Mammary epithelial cell (primary cell): ENCODE measurements at places on chromosomes 12 and 14.

GRCh38 chr14:74302152-74302628 is 544 bp downstream of the ABCD4 start:
- DNase-seq = peak; percentile 47

DNA sequence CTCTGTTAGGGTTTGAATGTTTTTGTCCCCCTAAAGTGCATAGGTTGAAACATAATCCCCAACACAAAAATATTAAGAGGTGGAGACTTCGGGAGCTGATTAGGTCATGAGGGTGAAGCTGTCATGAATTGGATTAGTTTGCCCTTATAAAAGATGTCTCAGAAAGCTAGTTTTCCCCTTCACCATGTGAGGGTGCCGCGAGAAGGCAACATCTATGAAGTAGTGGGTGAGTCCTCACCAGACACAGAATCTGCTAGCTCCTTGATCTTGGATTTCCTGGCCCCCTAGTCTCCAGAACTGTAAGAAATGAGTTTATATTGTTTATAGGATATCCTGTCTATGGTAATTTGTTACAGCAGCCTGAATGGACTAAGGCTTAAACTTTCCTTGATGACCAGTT is 301.5 kb upstream of the ATP2B1 start:
- DNase-seq = peak; percentile 32

DNA sequence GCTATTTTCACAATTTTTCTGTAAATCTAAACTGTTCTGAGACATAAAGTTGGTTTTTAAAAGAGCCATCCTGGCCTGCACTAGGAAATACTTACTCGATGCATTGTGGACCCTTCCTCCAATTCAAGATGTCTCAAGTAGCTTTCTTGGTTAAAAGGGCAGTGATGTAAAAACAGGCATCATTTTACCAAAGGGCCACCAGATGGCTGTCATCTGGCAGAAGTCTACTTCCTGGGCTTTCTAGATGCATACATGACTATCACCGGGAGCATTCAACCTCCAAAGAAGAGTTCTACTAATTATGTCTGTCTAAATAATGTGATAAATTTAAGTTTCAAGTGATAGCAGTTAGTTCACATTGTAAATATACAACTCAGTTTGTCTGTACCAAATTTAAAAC is 96.8 kb upstream of the FRMD6 start:
- no peak for DNase-seq

DNA sequence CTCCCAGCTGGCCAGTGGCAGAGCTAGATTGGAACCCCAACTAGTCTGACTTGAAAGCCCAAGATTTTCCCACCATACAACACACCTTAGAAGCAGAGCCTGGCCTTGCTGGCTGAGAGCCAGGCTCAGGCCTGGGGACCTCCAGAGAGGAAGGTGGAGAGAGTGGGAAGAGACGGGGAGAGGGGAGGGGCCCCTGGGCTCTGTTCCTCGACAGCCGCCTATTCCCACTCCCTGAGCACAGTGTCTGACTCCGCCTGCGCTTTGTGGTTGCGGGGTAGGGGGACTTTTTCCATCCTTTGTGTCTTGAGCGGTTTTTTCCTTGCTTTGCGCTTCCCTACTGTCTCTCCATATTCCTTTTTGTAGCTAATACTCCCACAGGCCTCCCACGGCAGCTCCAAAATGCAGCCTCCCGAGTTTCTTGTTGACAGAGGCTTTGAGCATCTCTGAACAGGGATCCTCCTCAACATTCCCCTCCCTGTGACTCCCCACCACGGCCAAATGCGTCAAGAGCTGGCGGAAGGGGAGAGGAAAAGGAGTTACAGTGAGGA is 4.0 kb upstream of the KCNH3 start:
- DNase-seq = no peak

- DNase-seq = no peak
These were observed 17.9 kb downstream of the FAM181A start for GRCh38 chr14:93945070-93945399.

DNA sequence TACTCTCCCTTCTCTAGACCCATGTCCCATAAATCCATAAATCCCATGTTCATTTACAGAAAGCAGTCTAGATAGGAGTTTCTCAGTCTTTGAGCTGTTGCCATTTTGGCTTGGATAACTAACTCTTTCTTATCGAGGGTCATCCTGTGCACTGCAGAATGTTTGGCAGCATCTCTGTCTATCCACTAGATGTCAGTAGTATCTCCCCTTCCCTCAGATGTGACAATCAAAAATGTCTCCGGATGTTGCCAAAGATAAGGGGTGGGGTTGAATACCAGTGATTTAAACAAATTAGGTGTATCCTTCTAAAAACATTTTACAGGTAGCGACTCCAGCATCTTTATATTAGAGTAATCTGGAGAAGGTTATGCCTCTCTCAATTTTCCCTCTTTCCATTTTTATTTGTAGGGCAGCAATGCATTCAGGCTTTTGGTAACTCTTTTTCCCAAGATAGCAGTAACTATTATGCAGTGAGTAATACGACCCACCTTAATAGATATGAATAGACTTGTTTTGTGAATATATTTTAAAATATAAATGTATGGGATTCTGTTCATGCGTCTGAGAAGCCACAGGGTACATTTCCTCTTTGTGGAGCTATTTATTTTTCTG is 100.7 kb downstream of the LRRK2 start:
- peak; percentile 28 for DNase-seq

DNA sequence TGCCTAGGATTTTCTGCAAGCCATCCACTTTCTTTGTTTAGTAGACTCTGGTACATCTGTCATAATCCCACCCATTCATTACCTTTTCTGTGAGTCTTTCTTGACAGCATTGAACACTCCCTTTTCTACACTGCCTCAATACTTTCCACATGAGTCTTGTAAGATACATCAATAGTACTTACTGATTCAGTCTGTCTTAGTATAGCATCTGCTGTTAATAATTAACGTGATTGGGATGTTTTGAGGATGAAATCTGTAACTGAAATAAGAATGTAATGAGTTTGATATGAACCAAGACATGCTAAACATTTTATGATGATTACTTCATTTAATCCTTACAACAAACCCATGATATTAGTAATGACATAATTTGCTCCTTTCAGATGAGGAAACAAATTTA is 196.2 kb upstream of the FOXG1 start:
- no peak for DNase-seq

DNA sequence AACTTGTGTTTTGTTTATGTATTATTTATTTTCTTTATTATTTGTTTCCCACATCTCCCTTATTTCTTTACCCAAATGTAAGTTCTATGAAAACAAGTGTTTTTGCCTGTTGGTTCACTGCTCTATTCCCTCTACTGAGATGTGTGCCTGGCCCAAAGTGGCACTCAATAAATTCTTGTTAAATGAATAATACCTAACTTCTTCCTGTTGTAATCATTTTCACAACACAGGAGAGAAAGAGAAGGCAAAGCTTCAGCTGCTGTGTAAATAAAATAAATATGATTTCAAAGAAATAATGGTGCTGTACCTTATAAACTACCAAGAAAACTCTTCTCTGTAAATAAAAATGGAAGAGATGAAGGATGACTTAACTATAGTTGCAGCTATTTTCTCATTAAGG is 116.2 kb downstream of the TRHDE start:
- DNase-seq = no peak
